Activated T-helper 1 cell treated with anti-CD3 and anti-CD28 coated beads, Interleukin-2, amount 50 U/mL, for 16 hours (primary cell): ENCODE measurements at places on chromosomes 1 and 21.

DNA sequence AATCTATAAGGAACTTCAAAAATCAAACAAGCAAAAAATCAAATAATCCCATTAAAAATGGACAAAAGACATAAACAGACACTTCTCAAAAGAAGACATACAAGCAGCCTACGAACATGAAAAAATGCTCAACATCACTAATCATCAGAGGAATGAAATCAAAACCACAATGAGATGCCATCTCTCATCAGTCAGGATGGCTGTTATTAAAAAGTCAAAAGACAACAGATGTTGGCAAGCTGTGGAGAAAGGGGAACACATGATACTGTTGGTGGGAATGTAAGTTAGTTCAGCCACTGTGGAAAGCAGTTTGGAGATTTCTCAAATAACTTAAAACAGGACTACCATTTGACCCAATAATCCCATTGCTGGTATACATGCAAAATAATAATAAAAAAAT, 226.4 kb downstream of the S1PR1 start:
- no peak for DNase-seq

DNA sequence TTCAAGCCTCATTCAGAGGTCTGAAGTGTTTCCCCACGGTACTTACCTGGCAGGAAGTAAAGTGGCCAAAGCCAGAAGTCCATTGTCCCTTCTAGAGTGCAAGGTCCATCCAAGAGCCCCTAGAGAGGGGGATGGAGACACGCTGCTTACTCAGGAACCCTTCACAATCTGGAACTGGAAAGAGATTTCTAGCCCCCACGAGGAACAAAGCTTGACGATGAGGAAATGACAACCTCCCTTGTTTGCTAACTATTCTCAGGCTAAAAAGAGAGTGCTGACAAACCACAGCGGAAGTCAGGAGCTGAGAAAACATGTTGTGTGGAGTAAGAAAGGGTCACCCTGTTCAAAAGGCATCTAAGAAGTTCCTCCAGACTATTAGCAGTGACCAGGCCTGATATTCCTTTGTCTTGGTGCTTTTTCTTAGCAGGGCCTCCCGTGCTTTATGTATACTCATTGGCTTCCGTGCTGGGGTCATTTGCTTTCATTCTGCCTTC, at the start of gene FCMR:
FCMR (minus strand) TSS at position 170 of the 494 bp plus-strand sequence; CDS start at position 83, 87 bp downstream.
- DNase-seq = peak; percentile 25

DNA sequence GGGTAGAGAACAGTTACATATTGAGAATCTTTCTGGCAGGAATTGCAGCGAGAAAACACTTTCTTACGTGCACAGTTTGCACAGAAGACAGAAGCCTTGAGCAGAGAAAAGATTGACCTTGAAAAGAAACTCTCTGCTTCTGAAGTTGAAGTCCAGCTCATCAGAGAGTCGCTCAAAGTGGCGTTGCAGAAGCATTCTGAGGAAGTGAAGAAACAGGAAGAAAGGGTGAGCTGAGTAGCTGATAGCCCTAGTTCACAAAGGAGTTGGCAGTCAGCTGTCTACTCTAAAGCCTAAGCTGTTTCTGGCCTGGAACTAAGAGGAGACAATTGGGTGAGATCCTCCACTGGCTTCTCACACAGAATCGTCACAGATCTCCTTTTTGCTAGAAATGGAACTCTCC, 20.3 kb upstream of the SH3BGRL3 start:
- no peak for DNase-seq

GRCh38 chr1:32894019-32894600, 7.1 kb downstream of the TMEM54 start:
- no peak for DNase-seq

DNA sequence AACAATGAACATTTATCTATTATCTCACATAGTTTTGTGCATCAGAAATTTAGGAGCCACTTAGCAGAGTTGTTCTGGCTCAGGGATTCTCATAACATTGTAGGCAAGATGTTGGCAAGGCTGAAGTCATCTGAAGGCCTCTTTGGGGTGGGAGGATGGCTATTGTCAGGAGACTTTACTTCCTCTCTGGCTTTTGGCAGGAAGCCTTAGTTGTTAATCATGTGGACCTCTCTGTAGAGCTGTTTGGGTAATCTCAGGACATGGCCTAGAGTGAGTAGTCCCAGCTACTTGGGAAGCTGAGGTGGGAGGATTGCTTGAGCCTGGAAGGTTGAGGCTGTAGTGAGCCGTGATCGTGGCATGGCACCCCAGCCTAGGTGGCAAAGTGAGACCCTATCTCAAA, 40.2 kb downstream of the RASAL2 start:
- DNase-seq = no peak

GRCh38 chr21:31878831-31879230, 6.0 kb downstream of the HUNK start:
- no peak for DNase-seq

- no peak for DNase-seq
Measured at GRCh38 chr1:31196685-31197084, 43.0 kb downstream of the NKAIN1 start.

GRCh38 chr1:40939320-40940059, 40.0 kb upstream of the CTPS1 start:
- no peak for DNase-seq

- no peak for DNase-seq
Measured at GRCh38 chr1:230879778-230880177, 11.5 kb upstream of the C1orf198 start.

DNA sequence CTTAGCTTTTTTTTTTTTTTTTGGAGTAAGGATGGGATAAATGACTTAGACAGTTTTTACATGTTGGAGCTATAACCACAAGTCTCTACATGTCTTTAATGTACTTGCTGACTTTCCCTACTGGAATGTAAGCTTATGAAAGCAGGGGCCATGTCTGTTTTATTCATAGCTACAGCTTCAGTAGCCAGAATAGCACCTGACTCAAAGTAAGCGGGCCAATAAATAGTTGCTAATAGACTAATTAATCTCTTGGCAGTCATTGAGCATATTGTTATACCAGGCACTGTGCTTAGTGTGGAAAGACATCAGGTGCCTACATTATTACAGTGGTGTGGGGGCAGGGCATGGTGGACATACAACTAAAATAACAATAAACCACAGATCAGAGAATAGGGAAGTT, 84.4 kb upstream of the HOOK1 start:
- no peak for DNase-seq

DNA sequence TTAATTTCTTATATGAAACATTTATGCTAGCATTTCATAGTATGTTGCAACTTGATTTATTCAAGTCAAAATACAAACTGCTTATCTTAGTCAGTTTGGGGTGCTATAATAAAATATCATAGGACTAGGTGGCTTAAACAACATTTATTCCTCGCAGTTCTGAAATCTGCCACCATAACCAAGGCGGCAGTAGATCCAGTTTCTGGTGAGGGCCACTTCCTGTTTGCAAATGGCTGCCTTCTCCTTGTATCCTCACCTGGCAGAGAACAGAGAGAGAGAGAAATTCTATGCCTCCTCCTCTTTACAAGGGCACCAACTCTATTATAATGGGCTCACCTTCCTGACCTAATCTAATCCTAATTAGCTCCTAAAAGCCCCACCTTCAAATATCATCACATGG, 76.1 kb upstream of the RGS2 start:
- DNase-seq = no peak

- no peak for DNase-seq
Measured at GRCh38 chr1:219666242-219666641, 53.3 kb upstream of the ZC3H11B start.

GRCh38 chr1:44045064-44045463, 13.8 kb upstream of the SLC6A9 start:
- DNase-seq = no peak

DNA sequence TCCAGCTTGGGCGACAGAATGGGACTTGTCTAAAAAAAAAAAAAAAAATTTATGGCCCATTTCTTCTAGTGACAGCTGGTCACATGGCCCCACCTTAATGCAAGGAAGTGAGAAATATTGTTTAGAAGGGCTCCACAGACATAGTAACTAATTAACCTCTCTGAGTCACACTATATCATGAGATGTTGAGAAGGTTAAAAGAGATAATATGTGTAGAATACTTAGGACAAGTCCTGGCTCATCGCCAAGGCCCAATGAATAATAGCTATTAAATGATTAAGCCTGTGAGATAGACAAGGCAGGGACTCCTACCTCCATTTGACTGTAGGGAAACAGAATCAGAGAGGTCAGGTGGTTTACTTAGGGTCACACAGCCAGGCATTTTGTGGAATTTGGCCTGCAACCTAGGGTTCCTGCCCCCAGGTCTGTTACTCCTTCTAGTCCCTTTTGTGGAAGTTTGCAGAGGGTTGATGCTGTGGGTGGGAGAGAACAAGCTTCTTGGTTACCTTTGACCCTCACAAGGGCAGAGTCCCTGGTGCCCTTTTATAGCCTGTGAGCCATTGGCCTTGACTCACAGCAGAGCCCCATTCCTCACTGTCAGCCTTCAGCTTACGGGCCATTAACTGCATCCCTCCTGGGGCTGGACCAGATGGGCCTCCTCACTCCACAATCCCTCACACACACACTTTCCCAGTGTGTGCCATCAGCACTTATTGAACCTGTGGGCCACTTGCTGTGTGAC, 48.5 kb downstream of the OPRD1 start:
- no peak for DNase-seq

- no peak for DNase-seq
Measured at GRCh38 chr1:182996816-182997215, 26.4 kb upstream of the LAMC1 start.

DNA sequence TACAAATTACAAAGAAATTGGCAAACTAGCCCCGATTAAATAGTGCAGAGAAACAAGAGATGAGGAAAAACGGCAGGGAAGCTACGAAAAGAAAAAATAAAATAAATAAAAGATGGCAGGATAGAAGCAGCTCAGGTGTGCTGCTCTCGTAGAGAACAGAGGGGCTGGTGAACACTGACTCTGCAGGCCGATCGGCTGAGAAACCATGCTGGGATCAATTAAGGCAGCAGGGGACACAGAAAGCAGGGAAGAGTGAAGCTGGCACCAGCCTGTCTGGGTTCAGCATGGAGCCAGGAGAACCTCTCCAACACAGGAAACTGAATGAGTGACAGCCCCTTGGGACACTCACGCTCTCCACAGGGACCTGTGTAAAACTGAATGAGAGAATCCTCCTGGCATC, 39.5 kb upstream of the TMPRSS15 start:
- DNase-seq = no peak

GRCh38 chr1:31643976-31644559, 608 bp downstream of the PEF1 start:
- DNase-seq = no peak

- DNase-seq = no peak
Measured at GRCh38 chr1:13820055-13820454, 120.1 kb downstream of the PRDM2 start.
